ENCODE measurements at places on chromosomes 16 and 17.

DNA sequence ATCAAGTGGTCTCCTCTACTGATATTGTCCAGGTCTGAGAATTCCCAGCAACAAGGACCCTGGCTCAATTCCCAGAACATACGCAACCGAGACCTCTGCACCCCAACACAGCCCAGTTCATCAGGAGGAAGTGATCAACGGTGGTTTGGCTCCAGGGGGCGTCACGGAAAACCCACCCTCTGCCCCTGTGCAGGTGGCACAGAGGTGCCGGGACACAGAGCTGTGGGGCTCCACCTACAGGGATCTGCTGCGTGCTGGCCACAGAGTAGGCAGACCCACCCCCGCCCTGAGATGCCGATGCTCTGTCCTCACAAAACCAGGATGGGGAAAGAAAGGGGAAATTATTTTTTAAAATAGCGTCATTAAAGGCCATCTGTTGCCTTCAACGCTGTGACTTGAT, 69.6 kb downstream of the LMF1 start:
- DNase-seq = no peak

- DNase-seq = no peak
These were observed 127.3 kb upstream of the MON1B start for GRCh38 chr16:77063676-77064016.

DNA sequence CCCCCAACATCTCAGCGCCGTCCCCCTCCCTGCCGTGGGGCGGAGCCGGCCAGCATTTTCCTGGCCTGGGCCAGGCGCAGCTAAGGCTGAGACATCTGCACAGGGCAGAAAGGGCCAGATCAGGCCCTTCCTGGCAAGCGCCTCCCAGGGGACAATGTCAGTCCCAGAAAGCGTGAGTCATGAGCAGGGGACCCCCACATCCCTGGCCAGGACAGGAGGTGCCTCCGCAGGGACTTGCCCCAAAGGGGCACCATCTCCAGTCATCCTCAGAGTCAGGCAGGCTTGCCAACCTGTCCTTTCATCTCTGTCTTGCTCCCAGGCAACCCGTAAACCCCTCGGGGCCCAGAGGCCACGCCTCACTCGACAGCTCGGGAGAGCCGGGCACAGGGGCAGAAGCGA, 43.2 kb downstream of the SOCS1 start:
- no peak for DNase-seq

- DNase-seq = peak; percentile 97
These were observed at the start of gene FAM222B for GRCh38 chr17:28842282-28843012. Gene FAM222B (minus strand): TSS chr17:28842790. CDS start chr17:28766667, 76,123 bp downstream.

GRCh38 chr16:78773706-78774105, 674.3 kb downstream of the WWOX start:
- no peak for DNase-seq

- DNase-seq = no peak
These were observed 134.7 kb upstream of the NETO2 start for GRCh38 chr16:47278306-47278970.

- DNase-seq = no peak
These were observed 8.0 kb downstream of the TNRC6C start for GRCh38 chr17:77966476-77966875.

GRCh38 chr17:74778960-74779359, 2.8 kb upstream of the NAT9 start:
- no peak for DNase-seq

DNA sequence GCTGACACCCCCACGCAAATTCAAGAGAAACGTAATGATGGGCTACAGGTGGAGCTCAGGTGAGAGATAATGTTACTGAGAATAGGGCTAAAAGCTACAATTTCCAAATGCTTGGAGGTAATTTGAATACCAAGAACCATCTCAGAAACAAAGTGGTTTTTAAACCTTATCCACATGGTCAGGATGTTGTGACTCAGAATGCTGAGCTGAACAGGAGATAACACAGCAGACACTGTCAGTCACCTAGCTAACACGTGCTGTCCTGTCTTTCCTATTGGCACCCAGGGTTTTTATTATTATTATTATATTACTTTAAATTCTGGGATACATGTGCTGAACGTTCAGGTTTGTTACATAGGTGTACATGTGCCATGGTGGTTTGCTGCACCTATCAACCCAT, 233.0 kb upstream of the MAF start:
- DNase-seq = no peak

DNA sequence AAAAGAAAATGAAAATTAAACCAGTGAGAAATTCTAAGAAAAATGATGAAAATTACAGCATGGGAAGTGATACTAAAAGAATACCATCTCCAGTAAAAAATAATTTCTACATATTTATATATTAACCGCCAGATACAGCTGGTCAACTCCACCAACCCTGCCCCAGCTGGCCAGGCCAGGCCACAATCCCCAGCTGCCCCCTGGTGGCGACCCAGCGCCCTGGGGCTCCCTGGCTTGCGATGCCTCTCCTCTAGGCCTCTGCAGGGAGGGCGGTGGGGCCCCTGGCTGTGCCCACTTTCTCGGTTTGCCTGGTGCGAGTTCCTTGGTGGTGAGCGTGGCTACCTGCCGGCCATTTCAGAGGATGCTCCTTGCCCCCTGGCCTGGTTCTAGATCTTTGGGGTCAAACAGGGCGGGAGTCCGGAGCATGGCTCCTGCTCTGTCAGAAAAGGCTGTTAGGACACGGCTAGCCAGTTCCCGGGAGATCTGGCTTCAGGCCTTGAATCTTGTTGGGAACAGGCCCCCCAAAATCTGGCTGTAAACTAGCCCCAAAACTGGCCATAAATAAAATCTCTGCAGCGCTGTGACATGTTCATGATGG, 14.5 kb downstream of the GLIS2 start:
- DNase-seq = peak; percentile 84

- DNase-seq = no peak
These were observed 356.1 kb downstream of the CPPED1 start for GRCh38 chr16:12447556-12447955.

- no peak for DNase-seq
These were observed 87.5 kb downstream of the ASIC2 start for GRCh38 chr17:33205552-33205951.

Measured in OCI-M1 (cell line).